ENCODE measurements at places on chromosomes 4 and X.

DNA sequence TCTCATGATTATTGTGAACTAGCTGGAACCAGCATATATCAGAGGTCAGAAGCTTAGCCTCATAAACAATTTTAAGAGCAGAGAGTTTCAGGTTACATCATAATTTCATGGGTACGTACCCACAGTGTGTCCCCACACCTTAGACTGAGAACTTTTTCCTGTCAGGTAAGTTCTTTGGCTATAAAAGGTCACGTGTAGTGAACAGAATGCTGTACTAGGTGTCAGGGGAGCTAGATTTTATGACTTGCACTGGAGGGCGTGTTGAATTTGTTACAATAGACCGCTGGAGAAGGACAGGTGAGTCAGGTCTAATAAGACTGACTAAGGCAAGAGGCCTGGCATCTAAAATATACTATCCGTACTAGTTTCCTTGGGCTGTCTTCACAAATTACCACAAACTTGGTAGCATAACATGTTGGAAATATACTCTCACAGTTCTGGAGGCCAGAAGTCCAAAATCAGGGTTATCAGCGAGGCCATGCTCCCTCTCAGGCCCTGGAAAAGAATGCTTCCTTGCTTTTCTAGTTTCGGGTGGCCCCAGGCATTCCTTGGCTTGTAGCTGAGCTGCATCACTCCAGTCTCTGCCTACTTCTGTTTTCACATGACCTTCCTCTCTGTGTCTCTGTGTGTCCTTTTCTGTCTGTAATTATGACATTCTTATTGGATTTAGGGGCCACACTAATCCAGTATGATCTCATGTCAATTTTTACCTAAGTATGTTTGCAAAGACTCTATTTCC lies 512.0 kb upstream of the NR3C2 start:
- DNase-seq, result no peak

DNA sequence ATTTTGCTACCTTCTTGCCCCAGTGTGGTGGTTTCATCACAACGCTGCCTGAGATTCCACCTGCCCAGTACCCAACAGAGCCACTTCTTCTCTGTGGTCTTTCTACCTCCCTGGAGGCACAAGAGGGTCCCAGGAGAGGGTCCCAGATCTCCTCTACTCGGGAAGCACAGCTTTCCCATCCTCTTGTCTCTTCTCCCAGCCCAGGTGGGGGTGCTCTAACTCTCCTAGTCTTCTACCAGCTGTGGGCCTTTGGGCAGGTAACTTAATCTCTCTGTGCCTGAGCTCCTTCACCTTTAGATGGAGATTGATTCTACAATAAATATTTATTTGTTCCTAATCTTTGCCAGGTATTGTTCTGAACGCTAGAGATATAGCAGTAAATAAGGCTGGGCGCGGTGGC lies 1.8 kb upstream of the HPGDS start:
- no peak for DNase-seq

DNA sequence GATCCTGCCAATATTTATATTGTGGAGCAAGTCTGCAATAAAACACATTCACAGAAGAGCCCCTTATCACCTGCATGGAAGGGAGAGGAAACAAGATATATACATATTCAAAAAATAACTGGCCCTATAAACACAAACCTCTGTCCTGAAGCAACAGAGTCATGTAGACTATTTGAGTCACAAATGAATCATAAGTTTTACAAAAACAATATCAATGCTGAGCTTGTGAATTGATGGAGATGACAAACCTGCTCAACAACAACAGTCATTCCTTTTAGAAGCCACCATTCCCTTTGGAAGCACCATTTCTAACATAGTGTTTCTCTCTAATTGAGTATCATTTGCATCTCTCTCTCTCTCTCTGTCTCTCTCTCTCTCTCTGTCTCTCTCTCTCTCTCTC lies 313.9 kb downstream of the MID1IP1 start:
- DNase-seq, result no peak

- DNase-seq, result no peak
Observed at GRCh38 chr4:118772081-118772766, 63.7 kb downstream of the SEC24D start.

- DNase-seq, result no peak
Observed at GRCh38 chrX:102063445-102064074, 61.9 kb upstream of the TCEAL2 start.

GRCh38 chrX:50762578-50762977 lies 51.4 kb downstream of the SHROOM4 start:
- DNase-seq, result no peak

GRCh38 chr4:148883435-148883834 lies 441.2 kb upstream of the NR3C2 start:
- DNase-seq, result no peak

DNA sequence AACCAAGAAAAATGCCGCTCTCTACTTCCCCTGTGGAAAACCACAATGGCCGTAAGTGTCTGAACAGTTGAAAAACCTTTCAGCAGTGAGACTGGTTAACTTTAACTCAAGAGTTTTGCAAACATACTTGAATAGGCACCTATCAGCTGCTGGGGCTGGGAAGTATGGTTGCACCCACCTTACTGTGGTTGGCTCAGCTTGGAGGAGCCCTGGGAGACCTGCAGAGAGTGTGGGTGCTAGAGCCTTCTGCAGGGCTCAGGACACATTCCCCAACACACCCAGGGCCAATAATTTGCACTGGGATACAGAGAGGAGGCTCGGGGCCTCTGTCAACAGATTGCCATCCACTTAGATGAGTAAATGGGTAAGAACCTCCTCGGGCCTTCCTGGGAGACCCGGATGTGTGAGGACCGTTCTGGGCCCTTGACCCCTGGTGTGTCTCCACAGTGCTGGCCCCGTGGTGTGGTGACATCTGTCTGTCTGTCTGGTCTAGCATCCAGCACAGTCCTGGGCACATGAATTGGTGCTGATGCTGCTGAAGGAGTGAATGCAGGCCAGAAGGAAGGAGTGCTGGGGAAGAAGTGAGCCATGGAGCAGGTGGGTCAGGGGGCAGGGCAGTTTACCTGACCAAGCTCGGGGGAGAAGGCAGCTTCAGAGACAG lies 46.5 kb downstream of the MAGEA1 start:
- no peak for DNase-seq

DNA sequence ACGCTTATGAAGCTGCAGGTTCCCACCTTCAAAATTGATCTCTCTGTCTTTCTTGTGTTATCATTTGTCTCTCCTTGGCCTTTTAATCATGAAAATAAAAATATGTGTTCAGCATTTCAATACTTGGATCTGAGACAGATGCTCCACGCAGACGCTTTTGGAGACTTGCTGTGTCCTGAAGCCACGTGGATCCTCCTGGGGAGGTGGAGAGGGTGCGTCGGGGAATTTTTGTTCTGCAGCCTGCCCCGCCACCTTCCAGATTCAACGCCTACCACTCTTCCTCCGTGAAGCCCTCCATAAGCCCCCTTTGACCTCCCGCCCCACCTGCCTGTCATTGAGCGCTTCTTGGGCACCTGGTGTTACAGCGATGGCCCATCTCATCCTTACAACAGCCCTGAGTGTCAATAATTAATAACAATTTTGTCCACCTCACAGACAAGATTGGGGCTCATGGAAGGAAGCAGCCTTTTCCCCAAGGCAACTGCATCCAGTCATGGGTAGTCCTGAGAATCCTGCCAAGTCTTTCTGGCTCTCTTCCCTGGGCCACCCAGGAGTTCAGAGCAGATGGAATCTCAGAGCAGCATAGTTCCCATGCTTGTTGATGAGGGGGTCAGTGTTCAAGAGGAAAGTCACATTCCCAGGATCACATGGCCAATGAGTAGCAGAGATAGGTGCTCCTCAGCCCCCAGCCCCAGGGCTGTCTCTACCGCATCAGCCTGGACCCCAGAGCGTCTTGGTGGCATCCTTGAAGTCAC lies 172.6 kb upstream of the PSAPL1 start:
- DNase-seq, result no peak

DNA sequence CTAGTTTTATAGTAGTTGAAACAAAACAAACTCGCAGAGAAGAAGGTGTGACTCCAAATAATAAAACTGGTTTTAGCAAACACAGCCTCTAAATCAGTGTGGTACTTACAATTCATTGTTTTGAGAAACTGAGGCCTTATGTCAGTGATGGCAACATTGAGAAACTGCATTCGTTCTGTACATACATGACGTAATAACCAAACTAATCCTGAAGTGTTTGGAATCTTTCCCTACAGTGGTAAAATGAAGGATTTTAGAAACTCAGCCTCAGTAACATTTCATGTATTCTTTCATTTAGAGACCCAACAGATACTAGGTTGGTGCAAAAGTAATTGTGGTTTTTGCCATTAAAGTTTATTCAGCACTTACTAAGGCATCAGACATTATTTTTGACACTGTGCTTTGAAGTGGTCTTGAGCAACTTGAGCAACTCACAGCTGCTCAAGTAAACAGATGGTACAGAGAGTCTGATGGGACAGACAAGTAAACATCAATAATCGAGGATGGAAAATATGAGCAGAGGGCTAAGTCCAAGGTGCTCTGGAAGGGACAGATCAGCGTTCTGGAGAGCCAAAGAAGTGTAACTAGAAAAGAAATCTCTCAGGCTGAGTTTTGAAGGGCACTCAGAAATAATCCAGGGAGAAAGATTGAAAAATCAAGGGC lies 390.8 kb upstream of the BOD1L1 start:
- DNase-seq, result no peak

- DNase-seq, result no peak
Observed at GRCh38 chr4:118206627-118207026, 146.2 kb downstream of the PRSS12 start.

- no peak for DNase-seq
Observed at GRCh38 chr4:169103966-169104412, 93.9 kb upstream of the CBR4 start.

GRCh38 chr4:26217961-26218676 lies 102.7 kb upstream of the RBPJ start:
- no peak for DNase-seq

DNA sequence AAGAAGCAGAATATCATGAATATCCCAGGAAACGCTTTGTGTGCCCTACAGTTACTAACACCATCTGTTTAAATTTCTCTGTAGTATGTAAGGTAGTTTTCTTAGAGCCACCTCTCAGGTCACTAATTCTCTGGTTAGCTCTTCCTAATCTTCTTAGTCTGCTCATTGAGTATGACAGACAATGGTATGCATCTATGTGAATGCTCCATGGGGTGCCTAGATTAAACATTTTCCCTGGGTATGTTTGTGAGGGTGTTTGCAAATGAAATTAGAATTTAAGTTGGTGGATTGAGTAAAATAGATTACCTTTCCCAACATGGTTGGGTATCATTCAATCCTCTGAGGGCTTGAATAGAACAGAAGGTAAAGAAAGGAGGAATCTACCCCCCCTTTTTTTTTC lies 233.0 kb downstream of the PCDH18 start:
- DNase-seq, result no peak

- DNase-seq, result no peak
Observed at GRCh38 chrX:13398839-13399238, 79.0 kb upstream of the ATXN3L start.

DNA sequence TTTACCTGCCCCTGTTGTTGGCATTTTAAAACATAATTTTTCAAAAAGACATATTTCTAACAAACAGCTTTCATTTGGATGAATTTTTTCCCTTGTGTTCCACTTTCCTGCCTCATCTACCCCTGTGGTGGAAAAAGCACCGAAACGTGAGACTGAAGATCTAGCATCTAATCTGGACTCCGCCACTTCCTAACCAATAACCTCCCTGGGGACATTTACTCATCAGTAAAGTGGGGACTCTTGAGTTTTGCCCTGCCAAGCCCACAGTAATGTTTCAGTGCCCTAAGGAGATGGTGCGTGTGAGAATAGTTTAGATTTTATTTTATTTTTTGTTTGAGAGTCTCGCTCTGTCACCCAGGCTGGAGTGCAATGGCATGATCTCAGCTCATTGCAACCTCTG lies 56.7 kb downstream of the ADGRG2 start:
- no peak for DNase-seq

DNA sequence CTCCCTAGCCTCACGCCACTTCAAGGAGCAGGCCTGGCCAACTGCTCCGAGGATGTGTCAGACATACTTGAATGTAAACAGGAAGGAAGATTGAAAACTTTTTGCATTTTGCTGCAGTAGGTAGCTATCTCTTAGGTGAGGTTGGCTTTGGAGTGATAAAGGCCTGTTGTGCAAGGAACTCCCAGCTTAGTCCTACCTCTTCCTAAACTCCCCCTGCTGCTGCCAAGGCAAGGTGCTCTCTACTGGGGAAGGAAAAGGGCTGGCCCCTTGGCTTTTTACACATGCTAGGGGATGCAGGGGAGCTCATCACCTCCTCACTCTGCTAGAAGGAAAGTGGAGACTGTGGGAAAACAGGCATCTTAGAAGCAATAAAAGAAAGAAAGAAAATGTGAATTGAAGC lies 10.7 kb upstream of the BRS3 start:
- no peak for DNase-seq

DNA sequence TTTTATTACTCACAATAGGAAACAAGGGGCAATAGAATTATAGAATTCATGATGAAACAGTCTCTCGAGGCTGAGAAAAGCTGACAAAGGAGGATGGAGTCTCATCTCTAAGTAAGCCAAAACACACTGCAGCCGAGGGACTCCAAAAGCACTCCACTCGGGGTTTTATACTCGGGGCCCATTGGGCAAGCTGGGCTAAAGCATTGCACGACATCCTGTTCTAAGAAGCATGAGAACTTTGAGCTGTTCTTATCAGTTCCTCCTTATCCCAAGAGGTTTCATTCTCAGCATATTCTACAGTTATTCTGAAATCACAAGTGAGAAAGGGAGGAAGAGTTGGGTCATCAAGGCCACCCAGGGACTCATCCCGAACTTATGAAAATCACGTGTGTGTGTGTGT lies 1475.5 kb downstream of the PCDH18 start:
- DNase-seq, result no peak

- DNase-seq, result no peak
Observed at GRCh38 chr4:19051831-19052230, 1030.3 kb upstream of the LCORL start.

- no peak for DNase-seq
Observed at GRCh38 chr4:156934259-156934635, 37.4 kb downstream of the PDGFC start.

- DNase-seq, result no peak
Observed at GRCh38 chr4:38223782-38224236, 263.6 kb downstream of the PTTG2 start.

DNA sequence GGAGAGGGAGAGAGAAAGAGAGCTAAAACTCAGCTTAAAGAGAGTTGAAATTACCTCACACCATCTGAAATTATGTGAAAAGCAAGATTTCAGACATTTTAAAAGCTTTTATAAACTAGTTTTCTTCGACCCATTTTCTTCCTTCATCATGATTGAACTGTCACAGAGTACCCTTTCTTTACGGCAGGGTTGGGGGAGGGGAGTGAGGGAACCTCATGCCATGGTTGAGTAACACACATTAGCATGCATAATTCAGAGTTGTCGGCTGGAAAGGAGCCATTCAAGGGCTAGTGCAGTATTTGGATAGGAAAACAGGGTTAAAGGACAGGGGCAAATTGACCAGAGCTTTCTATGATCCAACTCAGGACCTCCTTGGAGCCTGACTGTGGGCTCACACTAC lies 46.2 kb downstream of the PCDH19 start:
- DNase-seq, result no peak

- no peak for DNase-seq
Observed at GRCh38 chrX:150332023-150332422, 31.1 kb upstream of the MAMLD1 start.

GRCh38 chrX:37717708-37718107 lies 32.1 kb downstream of the XK start:
- DNase-seq, result no peak

GRCh38 chr4:4694296-4694772 lies 152.5 kb upstream of the STX18 start:
- DNase-seq, result no peak

GRCh38 chr4:110216129-110216528 lies 17.7 kb upstream of the ELOVL6 start:
- no peak for DNase-seq

- no peak for DNase-seq
Observed at GRCh38 chrX:128543114-128543513, 490.9 kb upstream of the ACTRT1 start.
